ENCODE measurements at places on chromosomes 5 and 9.

DNA sequence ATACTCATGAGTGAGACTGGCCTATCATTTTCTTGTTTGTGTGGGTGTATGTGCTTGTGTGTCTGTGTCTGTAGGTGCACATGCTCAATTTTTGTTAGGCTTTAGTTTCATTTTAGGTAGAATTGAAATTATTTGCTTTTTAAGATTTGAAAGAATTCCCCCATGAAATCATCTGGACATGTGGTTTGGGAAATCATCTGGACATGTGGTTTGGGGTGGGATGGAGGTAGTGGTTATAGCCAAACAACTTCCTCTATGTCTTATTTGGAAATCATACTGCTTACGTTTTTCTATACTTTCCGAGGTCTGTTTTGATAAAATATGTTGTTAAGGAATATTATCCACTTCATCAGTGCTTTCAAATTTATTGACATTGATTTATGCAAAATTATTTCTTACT is 485.4 kb upstream of the CLINT1 start:
- no peak for DNase-seq

DNA sequence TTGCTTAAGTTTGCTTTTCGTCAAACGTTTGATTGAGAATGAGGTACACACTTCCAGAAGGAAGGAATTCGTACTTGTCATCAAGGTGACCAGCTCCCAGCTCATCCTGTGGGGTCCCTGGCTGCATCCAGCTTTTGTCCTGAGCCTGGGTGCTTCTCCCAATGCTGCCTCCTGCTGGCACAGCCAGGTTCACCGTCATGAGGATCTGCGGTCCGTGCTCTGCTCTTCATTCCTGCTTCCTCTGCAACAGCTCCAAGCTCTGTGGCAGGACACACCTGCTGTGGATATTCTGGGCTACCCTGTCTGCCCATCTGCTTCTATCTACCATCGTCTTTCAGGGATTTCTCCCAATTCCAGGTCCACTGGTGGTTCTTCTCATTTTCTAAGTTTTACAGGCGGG is 13.3 kb upstream of the UBE2QL1 start:
- no peak for DNase-seq

- DNase-seq = no peak
Observed at GRCh38 chr5:170656346-170656745, 127.2 kb upstream of the GABRP start.

GRCh38 chr5:156393980-156394379 is 67.0 kb downstream of the SGCD start:
- no peak for DNase-seq

- no peak for DNase-seq
Observed at GRCh38 chr5:90944116-90944515, 385.5 kb downstream of the ADGRV1 start.

DNA sequence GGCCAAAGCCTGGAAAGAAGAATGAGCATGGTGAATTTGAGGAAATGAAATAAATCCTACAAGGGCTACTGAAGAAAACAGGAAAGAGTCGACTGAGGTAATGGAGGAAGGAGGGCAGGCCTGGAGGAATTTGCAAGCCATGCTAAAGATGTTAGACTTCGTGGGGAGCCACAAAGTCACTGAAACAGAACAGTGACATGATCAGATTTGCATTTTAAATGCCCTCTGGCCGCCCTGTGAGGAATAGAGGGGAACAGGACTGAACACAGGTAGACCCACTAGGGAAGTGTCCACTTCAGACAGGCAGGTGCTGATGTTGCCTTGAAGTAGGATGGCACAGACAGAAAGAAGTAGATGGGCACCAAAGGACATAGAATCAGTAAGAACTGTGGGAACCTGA is 42.8 kb upstream of the RLN1 start:
- no peak for DNase-seq

- no peak for DNase-seq
Observed at GRCh38 chr9:121277518-121278295, 9.7 kb downstream of the GSN start.

DNA sequence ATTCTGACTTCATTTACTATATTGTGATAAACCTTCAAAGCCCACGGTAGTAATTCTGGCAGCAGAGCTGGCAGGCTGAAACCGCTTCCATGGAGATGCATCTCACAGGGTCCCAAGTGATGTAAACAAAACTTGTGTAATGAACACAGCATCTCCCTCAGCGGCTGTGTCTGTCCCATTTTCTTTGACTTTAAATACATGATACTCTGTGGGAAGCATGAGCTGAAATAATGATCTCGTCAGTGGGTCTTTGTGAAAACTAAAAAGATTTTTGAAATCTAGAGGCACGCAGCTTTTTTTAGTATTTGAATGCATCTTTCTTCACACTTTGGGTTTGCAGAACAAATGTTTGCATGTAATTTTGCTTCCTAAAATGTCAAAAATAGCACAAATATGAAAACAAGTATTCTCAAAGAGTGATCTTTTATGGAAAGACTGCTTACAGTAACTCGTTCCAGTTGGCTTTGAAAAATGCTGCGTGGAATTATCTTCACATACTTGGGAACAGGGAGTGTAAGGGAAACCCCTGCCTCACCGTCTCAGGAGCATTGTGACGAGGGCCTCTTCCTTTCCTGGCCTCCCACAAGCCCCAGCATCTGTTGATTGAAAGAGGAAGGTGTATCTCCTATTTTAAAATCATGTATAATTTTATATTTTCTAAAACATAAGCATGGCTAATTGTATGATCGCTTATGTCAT is 18.1 kb upstream of the LPCAT1 start:
- DNase-seq = no peak

DNA sequence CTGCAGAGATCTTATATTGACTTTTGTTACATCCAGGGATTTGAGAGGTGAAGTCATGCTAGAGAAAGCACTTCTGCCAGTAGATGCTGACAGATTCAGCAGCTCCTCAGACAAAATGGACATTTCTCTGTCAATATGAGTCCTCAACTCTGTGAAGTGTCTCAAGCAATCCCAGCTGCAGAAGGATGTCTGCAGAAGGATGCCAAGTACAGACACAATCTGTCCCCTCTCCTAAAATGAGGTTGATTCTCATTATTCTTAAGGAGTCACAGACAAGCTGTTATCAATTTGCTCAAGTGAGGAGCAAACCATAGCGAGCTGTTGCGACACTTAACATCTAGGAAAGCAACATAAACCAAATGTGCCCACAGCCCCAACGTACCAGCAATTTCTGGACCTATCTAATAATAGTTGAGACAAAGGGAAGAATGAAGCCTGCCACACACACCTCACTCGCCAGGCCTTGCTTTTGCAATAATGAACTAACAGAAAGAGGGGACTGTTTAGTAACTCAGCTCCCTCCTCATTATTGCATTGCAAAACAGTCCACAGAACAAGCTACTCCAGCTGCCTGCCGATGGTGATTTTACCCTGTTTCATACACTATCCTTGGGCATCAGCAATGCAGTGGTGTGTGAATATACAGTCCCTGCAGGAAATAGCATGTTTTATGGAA is 364.2 kb upstream of the PDE4D start:
- DNase-seq = no peak

GRCh38 chr9:130498298-130498917 is 53.6 kb downstream of the ASS1 start:
- peak; percentile 27 for DNase-seq

DNA sequence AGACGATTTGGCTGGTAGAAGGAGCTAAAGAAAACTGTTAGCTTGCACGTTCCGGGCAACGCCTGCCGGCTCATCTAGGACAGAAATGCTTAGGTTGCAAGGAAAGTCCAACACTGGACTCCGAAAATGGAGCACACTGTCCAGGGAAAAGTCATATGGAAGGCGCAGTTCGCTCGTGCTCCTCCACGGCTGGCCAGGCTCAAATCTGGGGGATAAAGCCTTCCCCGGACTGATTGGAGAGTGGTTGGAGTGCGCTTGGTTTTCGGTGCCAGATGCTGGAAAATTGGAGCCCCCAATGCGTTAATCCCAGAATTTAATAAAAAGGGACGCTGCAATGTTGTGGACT is 955 bp downstream of the CDH6 start:
- no peak for DNase-seq

GRCh38 chr9:27659571-27659970 is 86.3 kb upstream of the C9orf72 start:
- no peak for DNase-seq

DNA sequence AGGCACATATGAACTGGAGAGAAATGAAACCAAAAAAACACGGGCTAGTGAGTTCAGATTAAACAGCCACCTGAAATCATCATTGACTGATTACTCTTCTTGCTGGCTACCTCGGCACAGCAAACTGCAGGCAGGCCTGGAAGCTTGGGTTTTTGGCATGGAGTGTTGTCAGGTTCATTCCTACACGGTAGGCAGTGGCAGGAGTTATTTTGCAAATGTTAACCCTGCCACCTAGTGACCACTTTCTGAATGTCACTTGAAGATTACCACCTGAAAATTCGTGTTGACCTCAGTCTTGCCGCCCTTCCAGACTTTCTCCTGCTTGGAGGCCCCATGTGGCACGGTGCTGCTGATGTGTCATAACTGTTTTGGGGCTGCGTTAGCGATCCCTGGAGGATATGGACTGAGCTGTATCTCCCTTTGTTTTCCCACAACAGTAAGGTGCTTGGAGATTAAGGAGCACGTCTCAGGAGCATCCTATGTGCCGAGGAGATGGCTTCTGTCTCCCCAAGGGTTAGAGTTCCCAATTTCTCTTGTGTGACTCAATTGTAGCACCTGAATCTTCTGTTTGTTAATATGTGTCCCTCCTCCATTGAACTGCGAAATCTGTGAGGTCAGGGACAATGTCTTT is 12.7 kb upstream of the CD180 start:
- peak; percentile 84 for DNase-seq

DNA sequence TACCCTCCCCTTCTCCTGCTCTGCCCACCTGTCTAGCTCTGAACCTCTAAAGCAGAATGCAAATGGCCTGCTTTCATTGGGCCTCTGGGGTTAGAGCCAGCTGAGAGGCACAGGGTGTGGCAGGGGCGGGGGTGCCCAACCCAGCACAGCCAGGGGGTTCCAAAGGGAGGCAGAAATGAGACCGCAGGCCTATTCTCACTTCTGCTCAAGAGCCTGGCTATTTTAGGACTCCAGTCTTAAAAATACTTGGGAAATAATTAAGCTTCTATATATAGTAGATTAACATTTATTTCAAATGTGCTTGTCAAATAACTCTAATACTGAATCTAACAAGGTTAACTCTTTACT is 5.7 kb downstream of the QSOX2 start:
- no peak for DNase-seq

DNA sequence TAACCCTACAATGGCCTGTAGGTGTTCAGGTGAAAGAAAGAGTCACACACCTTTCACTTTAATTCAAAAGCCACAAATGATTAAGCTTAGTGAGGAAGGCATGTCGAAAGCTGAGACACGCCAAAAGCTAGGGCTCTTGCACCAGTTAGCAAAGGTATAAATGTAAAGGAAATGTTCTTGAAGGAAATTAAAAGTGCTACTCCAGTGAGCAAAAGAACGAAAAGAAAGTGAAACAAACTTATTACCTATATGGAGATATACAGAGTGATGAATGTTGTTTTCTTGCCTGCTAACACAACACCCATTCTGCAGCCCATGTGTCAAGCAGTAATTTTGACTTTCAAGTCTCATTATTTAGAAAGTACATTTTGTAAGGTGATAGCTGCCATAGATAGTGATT is 254.2 kb upstream of the SLC24A2 start:
- DNase-seq = no peak

GRCh38 chr5:93845376-93845775 is 104.0 kb upstream of the POU5F2 start:
- no peak for DNase-seq

DNA sequence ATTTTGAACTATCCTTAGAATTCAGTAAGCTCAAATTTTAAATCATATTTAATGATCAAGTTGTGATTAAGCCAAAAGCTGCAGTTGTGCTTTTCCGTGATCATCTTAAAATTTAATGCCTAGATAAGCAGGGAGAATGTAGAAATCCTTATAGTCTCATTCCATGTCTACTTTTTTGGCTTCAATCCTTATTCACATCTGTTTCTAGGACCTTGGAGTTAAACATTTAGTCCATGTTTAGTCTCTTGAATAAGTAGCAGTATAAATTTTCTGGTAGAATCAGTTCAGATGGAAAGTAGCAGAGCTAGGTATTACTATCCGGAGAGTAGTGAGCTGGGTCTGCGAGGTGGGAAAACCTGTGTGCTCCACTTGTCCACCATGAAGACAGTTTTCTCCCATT is 59.3 kb upstream of the RIOK2 start:
- DNase-seq = no peak

DNA sequence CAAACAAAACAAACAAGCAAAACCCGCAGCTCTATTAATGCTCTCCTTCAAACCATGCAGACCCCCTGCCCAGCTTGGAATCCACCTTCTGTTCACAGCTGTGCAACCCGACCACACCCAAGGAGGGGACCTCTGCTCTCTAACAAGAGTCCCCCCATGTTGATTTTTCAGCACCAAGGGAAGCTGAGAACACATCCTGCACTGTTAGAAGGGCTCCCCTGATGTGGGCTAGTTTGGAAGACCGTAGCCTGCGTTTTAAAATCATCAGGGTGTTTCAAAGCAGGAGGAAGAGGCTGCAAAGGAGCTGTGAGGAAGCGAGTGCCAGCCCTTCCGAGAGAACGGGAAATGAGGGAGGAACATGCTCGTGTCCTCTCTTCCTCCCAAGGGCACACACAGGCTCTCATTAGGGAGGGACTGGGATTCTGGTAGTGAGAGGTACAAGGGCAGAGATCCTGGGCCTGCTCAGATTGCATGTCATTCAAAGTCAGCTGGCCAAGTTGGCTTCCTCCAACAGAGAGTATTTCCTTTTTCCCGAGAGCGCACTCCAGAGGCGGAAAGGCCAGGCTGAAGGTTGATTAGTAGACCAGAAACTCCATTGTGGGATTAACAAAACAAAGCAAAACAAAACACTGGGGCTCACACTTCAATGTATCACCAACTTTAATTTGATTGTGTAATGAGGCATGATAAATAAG is 185.9 kb downstream of the SEMA6A start:
- no peak for DNase-seq

- DNase-seq = no peak
Observed at GRCh38 chr9:136171009-136171800, 33.7 kb downstream of the LHX3 start.

- DNase-seq = no peak
Observed at GRCh38 chr9:33436445-33436844, 10.9 kb downstream of the AQP3 start.

DNA sequence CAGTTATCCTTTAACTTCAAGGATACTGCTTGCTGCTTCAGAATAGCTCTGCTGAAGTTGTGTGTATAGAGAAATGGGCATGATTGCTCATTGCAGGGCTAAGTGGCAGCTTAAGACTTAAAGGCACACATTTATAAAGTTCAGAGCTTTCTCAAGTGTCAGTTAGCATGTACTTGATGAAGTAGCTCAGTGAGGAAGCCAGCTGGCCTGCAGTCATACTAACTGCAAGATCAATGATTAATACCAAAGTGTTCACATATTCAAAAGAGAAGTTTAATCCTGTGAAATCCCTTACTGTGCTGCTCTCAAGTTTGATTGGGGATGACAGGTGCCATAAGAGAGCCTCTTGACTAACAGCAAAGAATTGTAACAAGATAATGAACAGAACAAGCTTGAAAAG is 483.4 kb upstream of the NUDT12 start:
- DNase-seq = no peak

DNA sequence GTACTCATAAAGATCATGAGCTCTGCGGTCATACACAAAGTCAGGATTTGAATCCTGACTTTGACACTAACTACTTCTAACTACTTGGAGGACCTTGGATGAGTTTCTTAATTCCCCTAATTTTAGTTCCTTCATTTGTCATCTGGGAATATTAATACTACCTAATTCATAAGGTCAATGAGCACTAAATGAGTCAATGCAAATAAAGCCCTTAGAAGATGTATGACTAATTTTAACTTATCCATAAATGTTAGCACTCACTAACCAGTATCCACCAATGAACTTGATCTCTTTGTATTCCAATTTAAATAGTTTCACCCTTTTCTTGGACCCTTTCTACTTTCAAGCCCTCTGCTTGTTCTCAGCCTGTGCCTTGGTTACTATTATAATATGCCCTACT is 1106.4 kb downstream of the CDH18 start:
- no peak for DNase-seq

Data from NCI-H748 treated with DMSO at 0.1 percent for 48 hours (cell line).